T-helper 9 cell (primary cell): ENCODE measurements at places on chromosomes 5 and 9.

DNA sequence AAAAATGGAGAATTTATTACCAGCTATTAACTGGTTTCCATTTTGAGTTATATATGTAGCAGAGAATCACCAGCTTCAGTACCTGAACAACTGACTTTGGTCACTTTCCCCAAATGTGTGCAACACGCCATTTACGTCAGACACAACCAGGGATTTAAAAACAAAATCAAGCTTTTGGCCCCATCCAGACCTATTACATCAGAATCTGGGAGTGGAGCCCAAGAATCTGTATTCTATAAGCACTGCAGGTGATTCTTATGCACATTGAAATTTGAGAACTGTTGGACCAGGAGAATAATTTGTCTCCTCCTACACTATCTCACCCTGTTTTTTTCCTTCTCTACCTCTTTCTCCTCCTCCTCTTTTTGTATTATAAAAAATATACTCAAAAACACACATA, 295.9 kb downstream of the PRELID2 start:
- DNase-seq, result no peak

DNA sequence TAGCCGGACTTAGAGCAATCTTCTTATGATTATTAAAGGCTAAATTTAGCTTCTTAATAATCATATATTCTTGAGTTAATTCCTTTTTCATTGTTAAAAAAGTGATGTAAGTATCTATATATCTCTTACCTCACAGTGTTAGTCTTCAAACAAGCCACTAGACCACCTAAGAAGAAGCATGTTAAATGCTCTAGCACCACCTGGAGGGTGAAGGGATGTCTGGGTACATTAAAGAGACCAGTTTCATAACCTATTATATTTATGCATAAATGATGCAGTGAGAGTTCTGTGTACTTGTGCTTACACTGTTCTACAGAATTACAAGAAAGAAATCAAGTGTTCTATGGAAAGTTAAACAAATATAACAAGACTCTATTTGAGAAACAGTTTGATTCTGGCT, 55.9 kb upstream of the SLCO6A1 start:
- no peak for DNase-seq

- no peak for DNase-seq
Observed at GRCh38 chr9:108043585-108043984, 554.0 kb upstream of the KLF4 start.

DNA sequence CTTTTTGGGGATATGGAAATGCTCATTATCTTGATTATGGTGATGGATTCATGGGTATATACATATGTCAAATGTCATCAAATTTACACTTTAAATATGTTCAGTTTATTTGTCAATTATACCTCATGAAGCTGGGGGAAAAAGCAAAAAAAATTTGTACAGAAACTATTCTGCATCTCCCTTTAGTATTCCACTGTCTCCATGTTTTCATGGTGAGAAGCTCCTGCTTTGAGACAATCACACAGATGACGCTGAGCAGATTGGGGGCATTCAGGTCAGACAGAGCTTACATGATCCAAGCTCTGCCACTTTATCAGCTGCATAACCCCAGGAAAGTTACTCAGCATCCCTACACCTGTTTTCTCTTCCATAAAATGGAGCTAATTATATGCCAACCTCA, 101.5 kb downstream of the PLPPR1 start:
- DNase-seq, result no peak

DNA sequence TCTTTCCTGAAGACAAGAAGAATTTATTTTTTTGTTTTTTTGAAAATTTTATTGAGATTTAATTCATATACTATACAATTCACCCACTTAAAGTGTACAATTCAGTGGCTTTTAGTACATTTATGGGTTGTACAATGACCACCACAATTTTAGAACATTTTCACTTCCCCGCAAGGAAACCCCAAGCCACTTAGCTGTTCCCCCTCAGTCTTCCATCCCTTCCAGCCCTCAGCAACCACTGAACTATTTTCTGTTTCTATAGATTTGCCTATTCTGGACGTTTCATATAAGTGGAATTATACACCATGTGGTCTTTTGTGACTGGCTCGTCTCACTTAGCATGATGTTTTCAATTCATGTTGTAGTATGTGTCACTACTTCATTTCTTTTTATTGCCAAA, 28.0 kb downstream of the DNAI1 start:
- DNase-seq, result no peak

DNA sequence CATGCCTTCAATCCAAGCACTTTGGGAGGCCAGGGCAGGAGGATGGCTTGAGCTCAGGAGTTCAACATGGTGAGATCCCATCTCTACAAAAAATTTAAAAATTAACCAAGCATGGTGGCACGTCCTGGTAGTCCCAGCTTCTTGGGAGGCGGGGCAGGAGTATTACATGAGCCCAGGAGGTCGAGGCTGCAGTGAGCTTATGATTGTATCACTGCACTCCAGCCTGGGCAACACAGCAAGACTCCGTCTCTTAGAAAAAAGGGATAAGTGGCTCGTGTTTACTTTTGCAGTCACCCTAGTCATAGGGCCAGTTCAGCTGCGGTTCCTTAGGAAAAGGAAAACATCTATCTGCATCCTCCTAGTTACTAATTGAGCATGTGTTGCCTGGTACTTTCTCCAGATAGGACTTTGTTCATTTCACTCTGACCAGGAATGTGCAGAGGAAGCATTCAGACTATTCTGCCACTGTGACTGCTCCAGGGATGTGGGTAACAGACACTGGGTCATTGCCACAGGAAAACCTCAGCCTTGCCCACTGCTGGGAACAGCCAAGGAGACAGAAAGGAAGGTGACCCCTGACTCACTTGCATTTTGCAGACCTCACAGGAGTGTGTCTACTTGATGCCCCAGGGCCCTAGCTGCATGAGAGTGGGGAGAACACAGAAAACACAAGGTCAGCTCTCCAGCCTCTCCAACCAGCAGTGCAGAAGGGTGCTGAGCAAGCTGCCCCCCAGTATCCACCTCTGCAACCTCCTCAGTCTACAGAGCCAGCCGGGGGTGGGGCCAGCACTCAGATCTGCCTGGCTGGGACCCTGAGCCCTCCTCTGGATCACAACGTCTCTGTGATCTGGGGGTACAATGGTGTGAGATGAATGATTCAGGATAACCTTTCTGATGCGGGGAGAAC, 33.9 kb upstream of the ALDH1B1 start:
- DNase-seq, result no peak
